Activated T-cell treated with anti-CD3 and anti-CD28 coated beads, Interleukin-2, amount 50 U/mL, for 24 hours (primary cell): ENCODE measurements at places on chromosomes 7 and 10.
A peak's percentile ranks its signal among the peaks of the same experiment; 100 is the strongest.

DNA sequence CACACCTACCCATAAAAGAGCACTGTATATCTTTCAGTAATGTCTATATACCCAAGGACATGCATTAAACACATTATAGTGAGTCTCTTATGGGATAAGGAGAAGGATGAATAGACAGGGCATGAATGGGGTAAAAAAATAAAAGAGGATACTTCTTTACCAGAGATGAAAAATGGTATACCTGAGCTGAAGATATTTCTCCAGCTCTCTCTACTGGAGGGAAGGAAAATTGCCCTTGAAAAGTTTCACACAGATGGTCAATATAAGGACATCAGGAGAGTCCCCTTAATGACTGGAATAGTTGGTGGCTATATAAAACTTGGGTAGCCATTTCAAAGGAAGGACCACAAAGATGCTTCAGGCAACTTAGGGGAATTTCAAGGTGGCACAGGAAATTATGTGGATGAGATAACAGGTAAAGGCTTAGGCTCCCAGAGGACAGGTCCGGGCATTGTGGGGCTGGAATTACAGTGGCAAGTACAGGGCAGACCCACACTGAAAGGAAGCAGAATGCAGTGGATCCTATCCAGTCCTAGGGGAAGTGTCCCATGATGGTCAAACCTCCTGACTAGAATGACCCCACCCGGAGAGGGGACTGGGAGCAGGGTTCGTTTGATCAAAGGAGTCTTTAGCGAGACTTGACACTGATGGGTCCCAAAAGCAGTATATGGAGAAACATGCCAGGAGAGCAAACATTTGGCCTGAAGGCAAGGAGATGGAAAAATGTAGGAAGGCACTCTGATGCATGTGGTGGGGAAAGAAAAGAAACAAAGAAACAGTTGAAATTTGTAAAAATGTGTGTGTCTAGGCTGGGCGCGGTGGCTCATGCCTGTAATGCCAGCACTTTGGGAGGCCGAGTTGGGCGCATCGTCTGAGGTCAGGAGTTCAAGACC lies 35.6 kb downstream of the PLAU start:
- DNase-seq = no peak

- no peak for DNase-seq
Measured at GRCh38 chr10:114486938-114487814, 82.9 kb upstream of the AFAP1L2 start.

DNA sequence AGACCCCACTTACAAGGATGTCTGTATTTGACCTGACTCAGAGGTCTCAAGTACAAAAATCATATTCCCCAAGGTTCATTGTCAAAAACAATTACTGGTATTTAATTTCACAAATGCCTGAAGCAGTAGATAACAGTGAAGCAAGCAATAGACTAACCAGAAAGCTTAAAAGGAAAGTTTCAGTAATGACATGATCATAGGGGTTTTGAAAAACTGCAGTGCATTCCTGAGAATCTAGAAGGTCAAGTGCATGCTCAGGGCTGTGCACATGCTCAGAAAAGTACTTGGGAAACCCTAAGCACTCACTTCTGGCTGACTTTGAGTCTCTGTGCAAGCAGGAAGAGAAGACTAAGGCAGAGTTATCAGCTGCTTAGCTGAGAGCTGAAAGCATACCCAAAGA lies 27.1 kb downstream of the RASGEF1A start:
- DNase-seq = no peak

DNA sequence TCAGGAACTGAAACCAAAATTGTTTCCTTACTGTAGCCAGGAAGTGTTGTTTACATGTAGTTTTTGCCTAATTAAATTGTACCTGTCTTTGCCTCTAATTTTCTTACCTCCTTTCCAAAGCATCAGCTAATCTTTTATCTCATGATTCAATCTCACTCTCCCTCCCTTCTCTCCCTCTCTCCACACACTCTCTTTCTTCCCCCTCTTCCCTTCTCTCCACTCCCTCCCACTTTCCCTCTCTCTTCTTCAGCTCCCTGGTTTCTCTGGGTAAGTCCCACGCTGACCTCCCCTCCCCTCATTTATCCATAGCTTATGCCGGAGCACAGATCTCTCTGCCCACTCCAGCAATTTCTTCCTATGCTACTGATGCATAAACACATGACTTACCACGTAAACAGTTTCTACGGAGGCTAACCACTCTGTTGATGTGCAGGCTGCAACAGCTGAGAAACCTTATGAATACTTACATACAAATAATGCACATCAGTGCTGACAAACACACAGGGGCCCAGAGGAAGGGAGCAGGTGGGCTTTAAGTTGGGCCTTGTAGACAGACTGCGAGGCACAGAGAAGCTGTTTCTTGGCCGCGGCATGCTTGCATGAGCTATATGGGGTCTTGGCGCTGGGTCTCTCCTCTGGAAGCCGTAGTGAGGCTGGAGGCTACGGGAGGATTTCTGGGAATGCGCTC lies 174.4 kb upstream of the PLXNA4 start:
- DNase-seq = no peak

DNA sequence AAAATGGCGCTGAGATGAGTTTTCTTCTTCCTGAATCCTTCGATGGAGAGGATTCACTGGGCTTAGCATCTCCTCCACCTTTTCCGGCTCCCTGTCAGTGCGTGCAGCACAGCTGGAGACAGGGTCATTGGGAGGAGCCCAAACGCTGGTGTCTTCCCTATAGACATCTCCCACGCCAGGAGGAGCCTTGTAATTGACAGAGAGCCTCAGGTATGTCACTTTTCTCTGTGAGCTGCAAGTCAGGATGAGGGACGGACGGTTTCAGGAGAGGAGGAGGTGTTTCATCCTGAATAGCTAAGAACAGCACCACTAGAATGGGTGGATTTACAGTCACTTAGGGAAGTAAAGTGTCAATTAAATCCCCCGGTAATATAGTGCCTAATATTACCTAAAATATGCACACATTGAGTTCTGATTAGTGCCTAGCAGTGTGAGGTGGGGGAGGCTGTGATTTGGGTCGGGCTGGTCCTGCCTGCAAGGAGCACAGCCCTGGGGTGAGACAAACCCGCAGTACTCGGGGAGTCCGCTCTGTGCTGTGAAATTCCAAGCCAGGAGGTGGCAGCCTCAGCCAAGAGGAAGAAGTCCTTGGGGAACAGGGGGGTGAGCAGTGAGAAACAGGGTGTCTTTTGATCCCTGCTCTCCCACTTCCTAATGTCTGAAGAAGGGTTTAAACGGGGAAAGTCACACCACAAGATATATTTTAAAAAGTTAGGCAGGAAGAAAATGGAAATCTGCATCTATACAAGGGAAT lies 28.2 kb downstream of the IL15RA start:
- peak; percentile 42 for DNase-seq

GRCh38 chr10:30751678-30752331 lies 122.3 kb upstream of the LYZL2 start:
- no peak for DNase-seq

DNA sequence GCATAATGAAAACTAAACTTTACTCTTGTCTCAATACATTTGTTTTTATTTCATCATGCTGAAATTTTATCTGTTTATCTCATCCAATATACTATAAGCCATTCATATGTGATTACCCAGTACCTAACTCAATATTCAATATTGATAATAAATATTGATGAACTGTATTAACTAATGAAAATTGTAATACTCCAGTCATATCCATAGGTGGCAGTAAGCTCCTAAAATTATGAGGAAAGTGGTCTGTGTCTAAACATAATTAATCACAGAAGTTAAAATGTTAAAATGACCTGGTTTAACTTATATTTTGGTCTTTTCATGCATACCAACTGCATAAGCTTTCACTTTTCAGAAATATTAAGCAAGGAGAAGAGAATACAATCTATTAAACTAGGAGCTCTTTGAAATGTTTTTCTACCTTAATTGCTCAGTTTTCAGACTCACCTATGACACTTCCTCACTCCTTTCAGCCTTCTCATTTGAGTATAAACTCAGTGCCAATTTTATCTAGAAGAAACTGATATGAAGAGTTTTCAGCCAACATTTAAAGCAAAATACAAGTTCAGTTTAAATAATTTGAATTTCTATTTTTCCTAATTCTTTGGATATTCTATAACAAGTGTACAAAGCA lies 30.5 kb upstream of the VWDE start:
- DNase-seq = no peak

GRCh38 chr7:116591202-116592040 lies 66.6 kb downstream of the CAV1 start:
- no peak for DNase-seq

DNA sequence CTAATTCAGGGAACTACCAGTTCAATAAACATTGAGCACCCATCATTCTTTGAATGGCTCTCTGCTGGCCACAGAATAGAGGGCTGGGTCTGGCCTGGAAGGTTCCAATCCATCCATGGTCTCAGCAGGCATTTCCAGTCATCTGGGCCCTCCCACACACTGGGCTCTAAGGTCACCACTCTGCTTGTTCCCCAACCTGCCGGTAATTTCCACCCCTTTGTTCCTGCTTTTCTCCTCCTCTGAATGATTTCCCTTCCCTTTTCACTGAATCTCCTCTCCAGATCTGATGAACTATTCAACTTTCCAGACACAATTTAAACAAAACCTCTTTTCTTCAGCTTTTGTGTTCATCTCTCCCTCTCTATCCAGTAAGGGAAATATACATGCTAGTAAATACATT lies 2.6 kb downstream of the BZW2 start:
- no peak for DNase-seq

- no peak for DNase-seq
Measured at GRCh38 chr7:64951250-64951848, 39.5 kb downstream of the ZNF117 start.

GRCh38 chr7:23343806-23344475 lies 44.8 kb downstream of the MALSU1 start:
- no peak for DNase-seq

- no peak for DNase-seq
Measured at GRCh38 chr7:135317676-135318325, 84.2 kb downstream of the STRA8 start.

- no peak for DNase-seq
Measured at GRCh38 chr7:27523321-27523720, 139.4 kb downstream of the HIBADH start.

- no peak for DNase-seq
Measured at GRCh38 chr7:99694912-99695304, 15.1 kb upstream of the CYP3A5 start.

GRCh38 chr7:158055726-158056510 lies 531.7 kb downstream of the PTPRN2 start:
- DNase-seq = no peak

- peak; percentile 55 for DNase-seq
Measured at GRCh38 chr7:50793120-50793946, 10.6 kb upstream of the GRB10 start.

DNA sequence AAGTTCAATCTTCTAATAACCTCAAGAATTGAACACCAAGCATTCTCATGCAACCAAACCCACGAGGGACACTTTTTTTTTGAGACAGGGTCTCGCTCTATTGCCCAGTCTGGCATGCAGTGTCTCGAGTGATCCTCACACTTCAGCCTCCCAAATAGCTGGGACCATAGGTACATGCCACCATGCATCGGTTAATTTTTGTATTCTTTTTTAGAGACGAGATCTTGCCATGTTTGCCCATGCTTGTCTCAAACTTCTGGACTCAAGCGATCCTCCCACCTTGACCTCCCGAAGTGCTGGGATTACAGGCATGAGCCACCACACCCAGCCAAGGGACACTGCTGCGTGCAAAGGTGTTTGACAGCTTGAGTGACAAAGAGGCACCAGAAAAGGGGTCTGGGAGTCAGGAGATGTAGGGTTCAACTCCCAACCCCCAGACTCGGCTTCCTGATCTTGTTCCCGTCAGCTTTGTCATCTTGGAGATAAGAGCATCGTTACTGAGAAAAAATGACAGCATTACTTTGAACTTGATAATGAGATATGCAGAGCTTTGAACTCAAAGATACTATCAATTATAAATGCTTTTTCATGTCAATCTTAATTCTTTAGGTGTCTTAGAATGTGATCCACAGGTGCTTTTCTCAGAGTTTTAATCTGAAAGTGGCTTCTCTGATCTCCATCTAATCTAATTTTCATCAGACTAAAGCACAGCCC lies 1.6 kb upstream of the CYTH3 start:
- DNase-seq = no peak

GRCh38 chr7:156158213-156158612 lies 345.9 kb upstream of the SHH start:
- DNase-seq = no peak

DNA sequence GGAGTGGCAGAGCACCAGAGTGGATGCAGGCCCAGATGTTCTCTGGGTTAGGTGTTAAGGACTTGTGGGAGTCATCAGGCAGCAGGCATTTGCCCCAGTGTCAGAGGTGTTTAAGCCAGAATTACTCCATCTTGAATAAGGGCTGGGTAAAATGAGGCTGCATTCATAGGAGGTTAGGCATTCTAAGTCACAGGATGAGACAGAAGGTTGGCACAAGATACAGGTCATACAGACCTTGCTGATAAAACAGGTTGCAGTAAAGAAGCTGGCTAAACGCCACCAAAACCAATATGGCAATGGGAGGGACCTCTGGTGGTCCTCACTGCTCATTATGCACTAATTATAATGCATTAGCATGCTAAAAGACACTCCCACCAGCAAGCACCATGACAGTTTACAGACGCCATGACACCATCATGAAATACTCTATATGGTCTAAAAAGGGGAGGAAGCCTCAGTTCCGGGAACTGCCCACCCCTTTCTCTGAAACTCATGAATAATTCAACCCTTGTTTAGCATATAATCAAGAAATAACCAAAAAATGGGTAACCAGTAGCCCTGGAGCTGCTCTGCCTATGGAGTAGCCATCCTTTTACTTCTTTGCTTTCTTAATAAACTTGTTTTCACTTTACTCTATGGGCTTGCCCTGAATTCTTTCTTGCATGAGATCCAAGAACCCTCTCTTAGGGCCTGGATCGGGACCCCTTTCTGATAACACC lies 882 bp upstream of the LRRC61 start:
- peak; percentile 54 for DNase-seq

DNA sequence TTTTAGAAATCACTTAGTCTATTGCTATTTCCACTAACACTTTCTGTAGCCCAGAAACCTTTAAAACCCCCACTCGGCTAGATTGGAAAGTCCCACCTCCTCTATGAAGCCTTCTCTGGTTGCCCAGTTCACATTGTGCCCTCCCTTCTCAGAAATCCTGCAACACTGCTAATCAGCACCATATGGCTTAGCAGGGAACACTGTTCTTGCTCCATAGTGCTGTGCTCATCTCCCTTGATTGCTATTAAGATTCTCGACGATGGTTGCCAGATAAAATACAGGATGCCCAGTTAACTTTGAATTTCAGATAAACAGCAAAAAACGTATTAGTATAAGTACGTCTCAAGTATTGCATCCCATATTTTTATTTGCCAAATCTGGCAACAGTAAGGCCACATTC lies 40.1 kb upstream of the XPNPEP1 start:
- DNase-seq = no peak

DNA sequence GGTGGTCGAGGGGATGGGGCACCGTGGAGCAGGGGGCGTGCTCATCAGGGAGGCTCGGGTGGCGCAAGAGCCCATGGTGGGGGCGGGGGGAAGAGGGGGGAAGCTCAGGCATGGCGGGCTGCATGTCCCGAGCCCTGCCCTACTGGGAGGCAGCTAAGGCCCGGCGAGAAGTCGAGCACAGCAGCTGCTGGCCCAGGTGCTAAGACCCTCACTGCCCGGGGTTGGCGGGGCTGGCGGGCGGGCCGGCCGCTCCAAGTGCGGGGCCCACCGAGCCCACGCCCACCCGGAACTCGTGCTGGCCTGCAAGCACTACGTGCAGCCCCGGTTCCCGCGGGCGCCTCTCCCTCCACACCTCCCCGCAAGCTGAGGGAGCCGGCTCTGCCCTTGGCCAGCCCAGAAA lies 55.0 kb upstream of the FAM171A1 start:
- DNase-seq = no peak

GRCh38 chr7:100649826-100650565 lies 6.3 kb downstream of the ACTL6B start:
- DNase-seq = no peak

- no peak for DNase-seq
Measured at GRCh38 chr7:20191391-20191869, 25.8 kb downstream of the MACC1 start.
